Activated B cell treated with CpG ODN at 0.5 μM for 24 hours (primary cell): ENCODE measurements at places on chromosomes 6 and 20. TPM values are rescaled to one million over a fixed set of nuclear protein-coding genes. Genes with fewer than 3 reads are reported as not detected.

GRCh38 chr6:34552620-34553019, 3.5 kb downstream of the SPDEF start:
- no peak for DNase-seq

GRCh38 chr6:164749221-164750064, 560.0 kb downstream of the C6orf118 start:
- no peak for DNase-seq

GRCh38 chr6:41687501-41688175, 47.8 kb downstream of the TFEB start:
- no peak for DNase-seq

The CFAP206 gene
- total RNA-seq = 0.09 TPM in 1 of 2 replicates, not detected in the other

DNA sequence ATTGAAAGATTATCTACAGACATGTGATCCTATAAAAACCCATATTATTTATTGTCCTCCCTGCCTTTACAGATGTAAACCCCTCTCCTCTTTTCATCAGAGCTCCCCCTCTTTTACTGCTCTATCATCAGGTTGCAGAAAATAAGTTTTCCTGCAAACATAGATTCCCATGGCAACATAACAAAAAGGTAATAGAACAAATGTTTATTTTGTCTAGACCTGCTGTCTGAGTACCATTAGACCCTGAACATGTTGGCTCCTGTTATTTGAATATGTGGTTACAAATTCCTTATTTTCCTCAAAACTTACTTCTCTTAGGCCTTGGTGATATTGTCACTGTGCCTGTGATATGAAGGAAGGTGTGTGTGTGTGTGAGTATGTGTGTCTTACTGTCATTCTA, 11.5 kb downstream of the MAPK14 start:
- DNase-seq = no peak

GRCh38 chr6:64330694-64331307, 695.2 kb downstream of the PHF3 start:
- no peak for DNase-seq

The SPDEF gene
- 0.11 TPM in 1 of 2 replicates, not detected in the other for total RNA-seq

The CLIC5 gene
- total RNA-seq = 2.3 and 2.5 TPM in 2 replicates

The TPBG gene
- total RNA-seq = not detected in 2 replicates

- DNase-seq = no peak
Measured at GRCh38 chr6:110250058-110250457, 69.8 kb downstream of the CDC40 start.

The NRSN1 gene
- total RNA-seq = not detected in 2 replicates

DNA sequence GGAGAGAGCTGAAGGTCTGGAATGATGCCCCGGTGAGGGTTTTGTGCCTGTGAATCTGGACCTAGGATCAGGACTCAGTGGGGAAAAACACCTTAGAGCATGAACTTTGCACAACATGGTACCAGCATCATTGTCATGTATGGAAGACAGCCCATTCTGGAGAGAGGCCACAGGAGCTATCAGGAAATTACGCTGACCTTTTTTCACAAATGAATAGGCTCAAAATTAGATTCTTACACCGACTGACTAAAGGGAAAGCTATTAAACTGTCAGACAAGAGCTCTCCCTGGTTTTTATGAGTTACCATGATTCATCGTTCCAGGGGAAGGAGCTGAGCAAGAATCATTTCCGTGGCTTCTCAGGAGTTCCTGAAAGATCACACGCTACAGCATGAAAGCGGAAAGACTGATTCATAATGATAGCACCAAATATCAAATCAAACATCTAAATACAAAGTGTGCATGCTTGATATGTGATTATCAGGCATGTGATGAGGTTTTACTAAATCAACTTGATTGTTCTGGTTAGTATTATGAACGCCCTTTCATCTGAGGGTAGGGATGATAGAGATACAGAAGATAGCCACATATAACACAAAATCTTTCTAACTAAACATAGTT, 224.9 kb upstream of the SMLR1 start:
- DNase-seq = no peak

The PDYN gene
- total RNA-seq = not detected in 2 replicates

DNA sequence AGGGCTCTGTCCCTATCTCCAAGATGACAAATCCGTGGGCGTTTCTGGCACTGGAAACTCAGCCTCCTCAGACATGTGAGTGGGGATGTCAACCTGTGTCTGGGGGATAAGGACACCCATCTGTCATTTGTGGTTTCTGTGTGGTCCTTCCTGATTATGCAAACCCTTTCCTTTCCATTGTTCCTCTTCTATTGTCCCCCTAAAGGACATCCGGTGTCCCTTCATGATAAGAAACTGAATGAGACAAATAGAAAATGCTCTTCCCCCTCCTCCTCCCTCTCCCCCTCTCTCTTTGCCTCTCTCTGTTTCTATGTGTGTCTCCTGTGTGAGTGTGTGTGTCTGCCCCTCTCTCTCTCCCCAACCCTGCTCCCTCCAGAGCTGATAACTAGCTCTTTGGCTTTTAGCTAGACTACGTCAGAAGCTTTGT, 11.5 kb upstream of the GLP1R start:
- no peak for DNase-seq

DNA sequence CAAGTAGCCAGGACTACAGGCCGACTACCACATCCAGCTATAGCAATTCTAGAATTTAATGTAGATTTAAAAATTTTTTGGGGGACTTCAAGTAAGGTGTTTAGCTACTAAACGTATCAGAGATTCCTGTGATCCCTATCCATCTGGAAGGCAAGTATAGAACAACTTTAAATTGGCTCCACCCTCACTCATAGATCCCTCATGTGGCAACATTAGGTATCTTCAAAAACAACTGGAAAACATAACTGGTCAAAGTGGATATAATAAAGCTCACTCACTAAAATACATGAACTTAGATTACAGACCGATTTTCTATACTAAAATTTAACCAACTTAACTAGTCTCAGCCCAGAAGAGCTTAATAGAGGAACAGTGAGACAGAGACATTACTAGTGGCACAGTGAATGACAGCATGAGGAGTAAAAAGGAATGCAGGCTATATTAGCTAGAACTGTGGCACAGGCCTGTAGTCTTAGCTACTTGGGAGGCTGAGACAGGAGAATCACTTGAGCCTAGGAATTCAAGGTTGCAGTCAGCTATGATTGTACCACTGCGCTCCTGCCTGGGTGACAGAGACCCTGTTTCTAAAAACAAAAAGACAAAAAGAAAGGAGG, 14.7 kb downstream of the NUP153 start:
- no peak for DNase-seq

DNA sequence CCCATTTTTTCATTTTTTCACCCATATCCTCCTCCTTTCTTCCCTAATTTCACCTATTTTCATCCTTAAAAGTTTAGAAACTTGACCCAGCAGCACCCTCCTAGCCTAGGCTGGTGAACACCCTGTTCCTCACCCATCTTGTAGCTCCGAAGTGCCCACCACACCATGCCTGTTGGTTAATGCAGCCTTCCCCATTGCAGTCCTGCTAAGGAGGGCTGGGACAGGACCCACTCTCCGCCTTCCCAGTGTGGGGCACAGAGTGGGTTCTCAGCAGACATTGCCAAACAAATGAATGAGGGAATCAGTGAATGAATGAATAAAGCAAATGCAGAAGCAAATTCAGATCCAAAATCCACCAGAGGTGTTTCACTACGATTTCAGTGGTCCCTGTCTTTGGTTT, 45.7 kb downstream of the CTCFL start:
- DNase-seq = peak; percentile 9

The KCNG1 gene
- total RNA-seq = 7.2 and 7.4 TPM in 2 replicates

The SOBP gene
- 1.1 TPM in 2 replicates for total RNA-seq

The C20orf144 gene
- total RNA-seq = 0.20 and 0.27 TPM in 2 replicates

DNA sequence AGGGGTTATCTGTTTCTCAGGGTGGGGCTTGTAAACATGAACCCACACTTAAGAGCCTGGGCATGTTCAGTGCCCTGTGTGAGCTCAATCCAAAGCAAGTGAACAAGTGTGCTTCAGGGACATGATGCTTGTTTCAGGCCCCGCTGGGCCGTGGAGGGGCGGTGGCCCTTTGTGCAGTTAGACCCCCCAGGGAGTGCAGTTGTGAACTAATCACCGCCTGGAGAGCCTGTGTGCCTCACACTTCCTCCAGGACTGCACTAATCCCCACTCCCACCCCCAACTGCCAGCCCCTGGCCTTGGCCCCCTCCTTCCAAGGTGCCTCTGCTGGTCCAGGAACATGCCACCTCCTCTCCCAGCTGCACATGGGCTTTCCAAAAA, 58.1 kb downstream of the RREB1 start:
- no peak for DNase-seq

DNA sequence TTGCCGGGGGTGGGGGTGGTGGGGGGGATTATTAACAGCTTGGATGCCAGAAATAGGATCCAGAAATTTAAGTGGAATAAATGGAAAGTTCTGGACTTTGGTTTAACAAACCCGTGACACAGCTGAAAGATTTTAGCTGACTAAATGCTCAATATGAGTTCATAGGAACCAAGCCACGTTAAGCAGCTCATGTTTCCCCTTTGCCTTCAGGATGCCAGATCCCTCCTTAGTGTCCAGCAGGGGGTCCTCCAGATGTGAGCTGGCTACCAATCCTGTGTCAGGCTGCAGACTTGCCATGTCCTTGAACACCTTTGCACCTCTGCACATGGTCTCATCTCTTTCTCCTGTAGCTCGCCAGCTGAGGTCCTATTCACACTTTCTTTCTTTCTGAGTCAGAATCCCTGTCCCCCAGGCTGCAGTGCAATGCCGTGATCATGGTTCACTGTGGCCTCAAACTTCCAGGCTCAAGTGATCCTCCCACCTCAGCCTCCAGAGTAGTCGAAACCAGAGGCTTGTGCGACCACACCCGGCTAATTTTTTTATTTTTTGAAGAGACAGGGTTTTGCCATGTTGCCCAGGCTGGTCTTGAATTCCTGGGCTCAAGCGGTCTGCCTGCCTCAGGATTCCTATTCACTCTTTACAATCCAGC, 133.3 kb upstream of the ARMC2 start:
- DNase-seq = no peak

DNA sequence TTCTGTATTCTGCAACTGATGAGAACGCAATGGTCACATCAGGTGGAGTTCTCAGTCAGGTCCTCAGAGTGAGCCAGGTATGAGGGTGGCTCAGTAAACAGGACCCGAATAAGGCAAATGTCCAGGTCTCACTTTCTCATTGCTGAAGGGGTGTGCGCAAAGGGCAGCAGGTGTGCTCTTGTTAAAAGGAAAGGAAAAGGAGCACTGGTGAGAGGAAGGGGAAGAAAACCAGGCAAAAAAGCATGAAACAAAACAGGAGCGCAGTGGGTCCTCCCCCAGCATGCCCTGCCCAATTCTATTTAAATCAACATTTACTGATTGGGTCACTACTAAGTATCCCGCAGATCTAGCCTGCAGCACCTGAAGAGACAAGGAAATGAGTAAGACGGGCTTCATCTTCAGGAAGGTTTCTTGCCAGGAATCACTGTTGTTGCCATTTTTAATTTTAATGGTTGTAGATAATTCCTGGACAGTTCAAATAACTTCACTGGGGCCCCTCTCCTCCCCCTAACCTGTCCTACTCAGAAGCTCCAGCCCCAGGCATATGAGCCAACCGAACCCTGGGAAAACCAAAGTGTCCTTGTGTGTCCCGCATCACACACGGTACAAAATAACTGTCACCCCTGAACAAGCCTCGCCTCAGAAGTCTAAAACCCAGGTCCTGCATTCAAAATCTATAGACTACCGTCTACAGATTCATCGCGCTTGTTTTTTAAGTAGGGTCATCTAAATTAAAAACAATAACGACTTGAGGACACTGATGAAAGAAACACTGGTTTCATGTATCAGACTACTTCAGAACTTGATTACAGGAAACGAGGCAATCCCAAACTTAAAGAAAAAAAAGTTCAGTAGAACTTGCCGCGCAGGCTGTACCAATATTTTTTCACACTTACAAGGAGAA, 980 bp downstream of the MBOAT1 start:
- DNase-seq = no peak

GRCh38 chr20:25040438-25040831, 17.5 kb downstream of the ACSS1 start:
- DNase-seq = no peak

- DNase-seq = no peak
Measured at GRCh38 chr6:155327326-155328073, 13.2 kb upstream of the TFB1M start.

GRCh38 chr6:129890164-129890563, 29.0 kb upstream of the TMEM244 start:
- no peak for DNase-seq

- no peak for DNase-seq
Measured at GRCh38 chr6:7251646-7252260, 61.2 kb downstream of the SSR1 start.

The CDH26 gene
- 1.4 and 1.6 TPM in 2 replicates for total RNA-seq

The NMBR gene
- total RNA-seq = not detected in 2 replicates

DNA sequence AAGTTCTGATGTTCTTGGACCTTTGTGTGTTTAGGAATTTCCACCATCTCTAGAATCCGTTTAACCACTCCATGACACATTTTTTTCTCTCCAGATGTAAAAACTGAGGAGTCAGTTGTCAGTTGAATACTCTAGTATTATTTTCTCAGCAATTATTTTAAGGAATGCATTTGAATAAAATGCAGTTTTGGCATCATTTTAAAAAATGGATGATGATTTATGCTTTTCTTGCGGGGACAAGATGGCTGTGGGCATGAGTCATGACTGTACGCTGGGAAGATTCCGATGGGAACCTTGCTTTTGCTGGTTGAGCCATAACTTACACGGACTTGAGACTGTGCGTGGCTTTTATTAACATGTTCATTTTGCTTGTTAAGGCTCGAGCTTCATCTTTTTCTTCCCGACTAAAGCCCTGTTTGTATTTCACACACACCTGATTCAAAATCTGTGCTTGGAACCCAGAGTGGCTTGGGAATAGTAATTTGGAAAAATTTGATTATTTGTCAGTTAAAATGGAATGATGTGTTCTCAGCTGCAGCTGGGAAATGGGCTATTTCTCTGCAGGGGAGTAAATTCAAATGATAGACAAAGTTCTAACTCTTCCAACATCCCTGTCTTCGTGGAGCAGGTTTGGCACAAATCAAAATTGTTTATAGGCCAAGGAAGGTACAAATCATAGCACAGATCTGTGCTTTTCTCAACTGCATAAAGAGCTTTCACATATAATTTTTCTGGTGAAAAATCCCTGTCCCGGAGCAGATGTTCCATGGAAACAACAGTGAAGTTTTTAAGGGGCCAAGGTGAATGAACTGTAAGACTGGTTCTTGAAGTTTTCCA, 470.5 kb upstream of the JAG1 start:
- DNase-seq = no peak

- no peak for DNase-seq
Measured at GRCh38 chr20:16505894-16506293, 67.4 kb downstream of the KIF16B start.

GRCh38 chr6:28747631-28748157, 176.1 kb downstream of the TRIM27 start:
- no peak for DNase-seq

DNA sequence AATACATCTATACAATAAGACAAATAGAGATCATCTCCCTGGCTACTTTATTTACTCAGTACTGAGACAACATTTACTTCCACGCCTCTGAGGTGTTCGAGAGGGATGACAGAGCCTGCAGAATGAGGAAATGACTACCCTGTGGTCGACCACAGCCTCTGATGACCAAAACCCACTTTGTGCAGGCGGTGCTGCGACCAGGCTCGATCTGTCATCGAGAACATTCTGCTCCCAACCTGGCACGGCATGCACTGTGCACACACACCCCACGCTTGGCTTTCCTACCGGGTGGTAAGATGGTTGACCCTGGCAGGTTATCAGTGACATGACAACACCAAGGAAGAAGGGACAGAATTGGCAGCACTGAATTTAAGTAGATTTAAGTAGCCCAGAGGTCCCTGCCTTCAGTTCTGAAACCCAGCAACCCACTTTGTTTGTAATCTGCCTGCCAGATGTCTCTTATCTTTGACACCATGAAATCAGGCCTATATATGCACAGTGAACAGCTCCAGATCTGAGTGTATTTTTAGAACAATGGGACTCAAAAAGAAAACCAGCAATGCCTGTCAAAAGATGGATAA, 42.6 kb downstream of the TTI1 start:
- DNase-seq = peak; percentile 29
